ENCODE measurements at places on chromosomes 5 and 9.

GRCh38 chr5:157033071-157033583 is 25.8 kb downstream of the HAVCR1 start:
- no peak for ATAC-seq

- no peak for ATAC-seq
Observed at GRCh38 chr5:31981361-31981945, 192.7 kb downstream of the GOLPH3 start.

- ATAC-seq: no peak
Observed at GRCh38 chr5:101561018-101561417, 657.9 kb upstream of the ST8SIA4 start.

- ATAC-seq: no peak
Observed at GRCh38 chr9:81321551-81321950, 367.8 kb downstream of the TLE1 start.

- no peak for ATAC-seq
Observed at GRCh38 chr5:149869411-149869821, 75.2 kb downstream of the PDE6A start.

- no peak for ATAC-seq
Observed at GRCh38 chr5:154293219-154293618, 102.7 kb downstream of the GALNT10 start.

- ATAC-seq: no peak
Observed at GRCh38 chr5:57538341-57538955, 55.8 kb upstream of the ACTBL2 start.

DNA sequence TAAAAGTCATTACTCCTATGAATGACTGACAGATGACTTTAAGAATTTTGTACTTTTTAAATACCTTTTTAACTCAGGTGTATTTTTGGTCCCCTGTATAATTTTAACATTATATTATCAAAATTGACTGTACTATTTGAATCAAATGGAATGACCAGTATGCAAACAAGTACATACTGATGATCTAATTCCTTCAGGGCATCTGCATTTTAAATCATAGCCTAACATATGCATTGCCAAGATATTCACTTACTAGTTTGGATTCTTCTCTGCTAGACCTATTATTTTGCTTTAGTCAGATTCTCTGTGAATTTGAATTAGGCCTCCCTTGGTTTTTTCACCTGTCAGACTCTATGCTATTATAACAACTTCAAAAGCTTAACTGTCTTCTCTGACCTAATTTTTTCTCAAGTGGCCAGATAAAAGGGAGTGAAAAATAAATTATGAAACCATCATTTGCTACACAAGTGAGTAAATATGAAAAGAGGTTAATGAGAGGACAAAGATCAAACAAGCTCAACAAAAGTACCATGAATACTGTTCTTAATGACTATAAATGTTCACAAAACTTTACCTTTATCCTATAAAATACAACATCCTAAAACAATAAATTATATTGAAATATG is 1505.2 kb upstream of the CDH9 start:
- ATAC-seq: no peak

DNA sequence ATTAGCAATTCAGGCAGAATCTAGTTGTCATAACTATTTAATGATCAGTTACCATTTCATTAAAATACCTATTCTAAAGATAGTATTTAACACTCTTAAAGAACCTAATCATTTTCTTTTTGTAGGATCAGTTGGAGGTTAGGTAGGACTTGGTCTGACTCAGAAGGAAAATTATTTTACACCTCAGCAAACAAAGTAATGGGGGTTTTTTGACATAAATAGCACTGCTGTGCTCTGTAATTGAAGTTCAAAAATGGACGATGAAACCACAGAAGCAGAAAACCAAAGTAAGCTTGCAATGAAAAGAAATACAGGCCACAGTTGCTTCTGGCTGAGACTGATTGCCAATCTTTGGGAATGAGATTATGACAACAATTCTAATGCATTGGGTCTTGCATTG is 187.0 kb upstream of the TRPM3 start:
- ATAC-seq: no peak

GRCh38 chr9:33167972-33168461 is 881 bp upstream of the B4GALT1 start:
- ATAC-seq: no peak

Data from gastroesophageal sphincter (tissue), 4 donors.